ENCODE measurements at places on chromosomes 5 and 9.

GRCh38 chr5:18220631-18221030 lies 586.4 kb downstream of the TAF11L14 start:
- DNase-seq, result no peak

GRCh38 chr9:6068983-6069382 lies 53.6 kb upstream of the RANBP6 start:
- no peak for DNase-seq

DNA sequence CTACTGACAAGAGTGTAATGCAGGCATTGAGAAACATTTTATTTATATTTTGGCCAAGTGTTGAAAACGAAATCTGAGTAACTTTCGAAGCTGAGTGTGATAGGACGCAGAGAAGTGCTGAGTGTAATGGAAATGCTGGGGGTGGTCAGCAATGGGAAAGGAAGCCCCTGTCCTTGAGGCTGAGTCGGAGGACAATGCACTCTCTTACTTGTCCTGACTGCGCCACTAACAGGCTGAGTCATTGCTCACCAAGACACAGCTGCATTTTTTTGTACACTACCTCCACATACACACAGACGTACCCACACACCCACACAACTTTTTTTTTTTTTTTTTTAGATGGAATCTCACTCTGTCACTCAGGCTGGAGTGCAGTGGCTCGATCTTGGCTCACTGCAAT lies 637.7 kb downstream of the SLCO4C1 start:
- DNase-seq, result no peak

- DNase-seq, result no peak
Measured at GRCh38 chr9:37983381-37984067, 79.6 kb upstream of the SLC25A51 start.

DNA sequence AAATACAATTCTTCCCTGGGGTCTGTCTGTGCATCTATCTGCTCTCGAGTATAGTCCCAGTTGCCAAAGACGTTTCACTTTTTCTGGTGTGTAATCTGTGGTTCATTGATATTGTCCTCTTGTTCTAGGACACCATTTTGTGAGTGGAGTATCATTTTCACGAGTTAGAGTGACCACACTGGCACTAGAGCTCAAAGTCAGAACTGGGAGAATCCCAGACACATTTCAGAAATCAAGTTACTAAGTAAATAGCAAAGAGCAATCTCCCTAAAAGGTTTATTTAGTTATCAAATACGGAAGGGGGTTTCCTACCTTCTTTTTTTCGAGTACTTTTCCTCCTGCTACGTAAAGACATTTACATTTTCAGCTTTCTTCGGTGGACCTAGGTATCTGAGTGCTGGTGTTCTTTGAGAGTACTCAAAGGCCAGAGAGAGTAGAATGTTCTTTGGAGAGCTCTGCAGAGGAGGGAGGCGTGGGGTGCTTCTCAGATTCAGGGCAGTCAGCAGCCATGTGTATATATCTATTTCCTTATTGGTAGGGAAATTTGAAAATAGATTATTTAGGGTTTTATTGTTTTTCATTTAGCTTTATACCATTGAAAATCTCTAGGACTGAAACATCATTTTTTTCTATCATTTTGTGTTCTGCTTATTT lies 8.9 kb upstream of the HSPA9 start:
- no peak for DNase-seq

GRCh38 chr5:81207009-81207408 lies 26.1 kb upstream of the CKMT2 start:
- no peak for DNase-seq

GRCh38 chr9:107540164-107540561 lies 50.6 kb upstream of the KLF4 start:
- DNase-seq, result no peak

- DNase-seq, result no peak
Measured at GRCh38 chr5:80745490-80745889, 90.7 kb upstream of the DHFR start.

GRCh38 chr5:150172145-150172544 lies 5.6 kb downstream of the CDX1 start:
- no peak for DNase-seq

DNA sequence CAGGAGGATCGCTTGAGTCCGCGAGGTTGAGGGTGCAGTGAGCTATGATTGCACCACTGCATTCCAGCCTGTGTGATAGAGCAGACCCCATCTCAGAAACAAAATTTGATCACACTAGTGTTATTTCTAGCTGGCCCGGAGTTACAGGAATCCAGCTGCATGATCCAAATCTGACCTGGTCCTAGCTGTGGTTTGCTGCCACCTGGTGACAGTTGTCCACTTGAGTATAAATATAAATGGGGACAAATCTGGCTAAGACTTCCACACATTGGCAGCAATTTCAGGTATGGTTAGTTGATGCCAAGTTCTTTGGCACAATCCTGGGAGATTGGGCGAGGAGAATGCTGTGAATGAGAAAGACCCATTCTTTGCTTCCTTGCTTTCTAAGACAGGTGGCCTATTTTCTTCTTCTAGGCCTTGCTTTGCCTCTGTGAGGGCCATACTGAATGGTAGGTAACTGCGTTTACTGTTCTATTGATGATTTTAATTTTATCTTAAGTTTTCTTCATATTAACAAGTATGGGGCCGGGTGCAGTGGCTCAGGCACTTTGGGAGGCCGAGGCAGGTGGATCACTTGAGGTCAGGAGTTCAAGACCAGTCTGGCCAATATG lies 35.4 kb downstream of the UBE2R2 start:
- peak; percentile 33 for DNase-seq

DNA sequence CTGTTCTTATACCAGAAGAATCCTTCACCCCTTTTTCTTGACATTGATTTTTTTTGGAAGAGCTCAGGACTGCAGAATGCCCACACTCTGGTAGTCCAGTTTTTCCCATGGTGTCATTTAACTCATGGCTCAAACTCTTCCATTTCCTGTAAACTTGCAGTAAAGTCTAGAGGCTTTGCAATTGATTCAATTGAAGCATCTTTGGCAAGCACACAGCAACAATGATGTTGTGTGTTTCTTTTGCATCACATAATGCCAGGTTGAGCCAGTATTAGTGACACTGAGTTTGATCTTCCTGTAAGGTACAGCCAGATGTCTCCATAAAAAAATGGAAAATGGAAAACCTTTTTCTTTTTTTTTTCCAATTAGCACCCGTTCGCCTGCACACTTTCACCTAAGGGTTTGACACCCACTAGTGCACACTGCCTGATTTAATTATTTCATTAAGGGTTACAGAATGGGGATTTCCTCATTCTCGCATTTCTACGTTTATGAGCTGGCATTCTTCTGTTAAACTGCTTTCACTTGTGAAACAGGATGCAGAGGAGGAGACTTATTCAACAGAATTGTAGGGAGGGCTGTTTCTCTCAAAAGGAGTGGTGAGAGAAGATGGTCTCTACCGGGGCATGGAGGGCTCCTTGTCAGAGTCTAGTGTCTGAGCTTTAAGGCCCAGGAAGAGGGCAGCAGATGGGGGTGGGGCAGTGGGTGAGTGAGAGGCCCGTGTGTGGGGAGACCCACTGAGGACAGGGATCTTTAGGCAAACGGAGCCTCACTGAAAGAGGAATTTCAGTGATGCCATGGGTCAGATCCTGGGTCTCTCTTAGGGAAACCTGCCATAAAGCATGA lies 2.2 kb upstream of the S1PR3 start:
- DNase-seq, result no peak

All from glomerular endothelial cell (primary cell).